ENCODE measurements at places on chromosomes 3 and 15. TPM values are rescaled to one million over a fixed set of nuclear protein-coding genes. Genes with fewer than 3 reads are reported as not detected.

- H3K36me3 ChIP-seq = no peaks in the 10 kb centered on the region
- H3K4me1 ChIP-seq = peaks cover 8% of the 10 kb centered on the region
- no peak for DNase-seq
- H3K27me3 ChIP-seq = no peaks in the 10 kb centered on the region
- no peak overlapping the region for H3K27ac ChIP-seq
Measured at GRCh38 chr3:177473184-177473583, 275.9 kb upstream of the TBL1XR1 start.

GRCh38 chr3:178436773-178437172, 99.5 kb upstream of the KCNMB2 start:
- peak; percentile 73 for DNase-seq
- H3K36me3 ChIP-seq = no peaks in the 10 kb centered on the region
- no peak overlapping the region for H3K27ac ChIP-seq
- no peak overlapping the region for H3K4me3 ChIP-seq
- no peaks in the 10 kb centered on the region for H3K27me3 ChIP-seq

GRCh38 chr3:48435774-48436476, 4.0 kb downstream of the CCDC51 start:
- peak; percentile 65 for DNase-seq
- no peaks in the 10 kb centered on the region for H3K27me3 ChIP-seq

P2RY14 gene
- total RNA-seq = not detected
